Esophagus squamous epithelium (tissue), 5 donors: ENCODE measurements at places on chromosomes 3 and 15.

GRCh38 chr3:129958755-129959154 is 15.8 kb upstream of the TRH start:
- no peaks in the 10 kb centered on the region for H3K4me1 ChIP-seq
- H3K4me3 ChIP-seq, result no peak overlapping the region
- no peaks in the 10 kb centered on the region for H3K27me3 ChIP-seq
- no peak for DNase-seq

- H3K36me3 ChIP-seq, result no peaks in the 10 kb centered on the region
- no peak for DNase-seq
- H3K27ac ChIP-seq, result peak overlapping the region; percentile 98
- H3K4me3 ChIP-seq, result peak overlapping the region; percentile 90
These were observed 888 bp downstream of the TMOD3 start for GRCh38 chr15:51830276-51830806.

GRCh38 chr3:115187149-115187757 is 40.2 kb upstream of the ZBTB20 start:
- no peak for DNase-seq
- no peak overlapping the region for H3K27ac ChIP-seq
- H3K4me3 ChIP-seq, result no peak overlapping the region
- H3K27me3 ChIP-seq, result no peaks in the 10 kb centered on the region

DNA sequence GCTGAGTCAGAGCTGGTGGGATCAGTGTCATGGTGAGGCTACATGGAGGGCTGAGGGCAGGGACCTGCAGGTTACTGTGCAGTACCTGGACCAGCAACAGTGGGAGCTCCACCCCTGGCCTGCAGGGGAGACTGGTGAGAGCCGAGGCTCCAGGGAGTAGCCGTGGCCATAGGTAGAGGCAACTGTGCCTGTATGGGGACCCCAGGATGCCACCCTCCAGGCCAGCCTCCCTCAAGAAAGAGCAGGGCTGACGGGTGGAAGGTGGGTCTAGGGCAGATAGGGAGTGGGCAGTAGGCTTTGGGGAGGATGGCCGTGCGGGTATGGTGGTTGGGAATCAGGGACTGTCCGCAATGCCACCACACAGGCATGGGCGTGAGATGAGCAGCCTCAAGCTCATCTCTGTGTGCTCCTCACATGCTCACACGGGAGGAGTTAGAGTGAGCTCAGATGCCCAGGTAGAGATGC is 35.5 kb downstream of the FBLN2 start:
- DNase-seq, result no peak
- no peaks in the 10 kb centered on the region for H3K27me3 ChIP-seq
- no peaks in the 10 kb centered on the region for H3K36me3 ChIP-seq

DNA sequence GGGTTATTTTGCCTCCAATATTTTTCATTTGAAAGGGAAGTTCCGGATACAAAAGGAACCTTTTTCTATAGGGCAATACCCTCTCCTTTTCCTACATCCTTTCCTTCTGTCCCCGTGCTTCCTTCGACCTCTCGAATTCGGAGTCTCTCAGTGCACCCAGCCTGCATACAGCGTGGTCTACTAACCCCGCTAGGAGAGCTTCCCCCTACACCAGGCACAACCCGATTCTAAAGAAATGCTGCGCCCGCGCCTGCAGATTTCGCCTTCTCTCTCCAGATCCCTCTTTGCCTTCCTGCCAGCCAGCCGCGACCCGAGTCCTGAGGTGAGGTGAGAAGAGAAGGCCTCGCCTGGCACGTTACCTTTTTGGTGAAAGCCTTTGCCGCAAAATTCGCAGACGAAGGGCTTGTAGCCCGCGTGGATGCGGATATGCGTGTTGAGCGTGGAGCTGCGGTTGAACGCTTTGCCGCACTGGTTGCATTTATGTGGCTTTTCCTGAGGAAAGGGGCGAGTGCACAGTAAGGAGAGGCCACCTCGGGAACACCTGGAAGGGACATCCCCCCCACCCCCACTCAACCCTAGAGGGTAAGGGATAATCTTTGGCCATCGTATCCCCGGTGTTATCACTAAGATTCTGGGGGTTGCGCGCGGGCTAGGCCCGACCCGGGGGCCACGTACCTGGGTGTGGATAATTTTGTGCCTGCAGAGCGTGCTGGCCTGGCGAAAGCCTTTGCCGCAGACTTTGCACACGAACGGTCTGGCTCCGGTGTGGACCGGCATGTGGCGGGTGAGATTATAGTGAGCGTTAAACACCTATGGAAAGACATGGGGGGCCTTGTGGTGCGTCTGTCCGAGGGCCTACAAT is 2.3 kb downstream of the FEZF2 start:
- H3K27ac ChIP-seq, result no peak overlapping the region
- peaks cover 77% of the 10 kb centered on the region for H3K27me3 ChIP-seq
- H3K36me3 ChIP-seq, result no peaks in the 10 kb centered on the region
- no peak overlapping the region for H3K4me3 ChIP-seq
- peaks cover 5% of the 10 kb centered on the region for H3K4me1 ChIP-seq

- DNase-seq, result no peak
- no peak overlapping the region for H3K27ac ChIP-seq
- H3K4me1 ChIP-seq, result peaks cover 5% of the 10 kb centered on the region
- H3K27me3 ChIP-seq, result no peaks in the 10 kb centered on the region
- H3K36me3 ChIP-seq, result no peaks in the 10 kb centered on the region
These were observed 18.7 kb downstream of the DNAJC13 start for GRCh38 chr3:132435911-132436425.

DNA sequence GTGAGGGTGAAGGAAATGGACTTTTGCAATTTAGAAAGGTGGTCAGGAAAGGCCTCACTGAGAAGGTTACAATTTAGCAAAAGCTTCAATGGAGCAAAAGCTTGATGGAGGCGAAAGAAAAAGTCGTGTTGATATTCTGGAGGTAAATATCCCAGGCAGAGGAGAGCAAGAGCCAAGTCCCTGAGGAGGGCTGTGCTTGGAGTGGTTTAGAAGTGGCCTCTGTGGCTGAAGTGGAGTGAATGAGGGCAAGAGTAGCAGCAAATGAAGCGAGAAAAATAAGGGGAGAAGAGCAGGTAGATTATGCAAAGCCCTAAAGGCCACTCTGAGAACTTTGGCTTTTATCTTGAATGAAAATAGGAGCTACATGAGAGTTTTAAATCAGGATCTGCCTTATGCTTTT is 54.1 kb downstream of the GUCA1C start:
- H3K4me1 ChIP-seq, result no peaks in the 10 kb centered on the region
- H3K27me3 ChIP-seq, result no peaks in the 10 kb centered on the region
- no peak overlapping the region for H3K4me3 ChIP-seq
- no peaks in the 10 kb centered on the region for H3K36me3 ChIP-seq

GRCh38 chr3:45906681-45907407 is 20.5 kb downstream of the CCR9 start:
- H3K4me1 ChIP-seq, result peaks cover 4% of the 10 kb centered on the region
- H3K27me3 ChIP-seq, result no peaks in the 10 kb centered on the region
- DNase-seq, result no peak
- no peak overlapping the region for H3K4me3 ChIP-seq
- H3K36me3 ChIP-seq, result no peaks in the 10 kb centered on the region

GRCh38 chr15:26864664-26865191 is 2.1 kb upstream of the GABRA5 start:
- no peaks in the 10 kb centered on the region for H3K36me3 ChIP-seq
- no peak for DNase-seq
- H3K4me3 ChIP-seq, result no peak overlapping the region
- H3K27ac ChIP-seq, result no peak overlapping the region

DNA sequence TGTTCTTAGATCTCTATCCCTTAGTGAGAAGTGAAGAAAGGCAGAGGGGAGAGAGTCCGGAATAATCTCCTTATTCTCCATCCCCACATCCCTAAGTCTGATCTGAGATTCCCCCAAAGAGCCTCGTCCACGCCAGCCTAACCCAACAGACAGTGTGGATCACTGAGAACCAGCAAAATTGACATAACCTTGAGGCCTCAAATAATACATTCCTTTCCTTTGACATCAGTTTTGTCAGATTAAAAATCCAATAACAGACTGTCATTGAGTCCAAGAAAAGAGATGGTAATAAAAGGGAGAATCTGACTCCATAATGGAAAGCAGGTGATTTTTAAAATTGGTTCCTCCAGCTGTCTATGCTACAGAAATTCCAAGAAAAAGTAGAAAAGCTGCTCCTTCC is 7.7 kb upstream of the SIAH2 start:
- H3K4me3 ChIP-seq, result no peak overlapping the region
- no peaks in the 10 kb centered on the region for H3K4me1 ChIP-seq
- no peak for DNase-seq
- no peaks in the 10 kb centered on the region for H3K36me3 ChIP-seq

GRCh38 chr15:74405823-74406222 is 27.9 kb downstream of the SEMA7A start:
- H3K27ac ChIP-seq, result no peak overlapping the region
- no peak for DNase-seq
- peaks cover 31% of the 10 kb centered on the region for H3K4me1 ChIP-seq
- no peak overlapping the region for H3K4me3 ChIP-seq
- H3K36me3 ChIP-seq, result no peaks in the 10 kb centered on the region

DNA sequence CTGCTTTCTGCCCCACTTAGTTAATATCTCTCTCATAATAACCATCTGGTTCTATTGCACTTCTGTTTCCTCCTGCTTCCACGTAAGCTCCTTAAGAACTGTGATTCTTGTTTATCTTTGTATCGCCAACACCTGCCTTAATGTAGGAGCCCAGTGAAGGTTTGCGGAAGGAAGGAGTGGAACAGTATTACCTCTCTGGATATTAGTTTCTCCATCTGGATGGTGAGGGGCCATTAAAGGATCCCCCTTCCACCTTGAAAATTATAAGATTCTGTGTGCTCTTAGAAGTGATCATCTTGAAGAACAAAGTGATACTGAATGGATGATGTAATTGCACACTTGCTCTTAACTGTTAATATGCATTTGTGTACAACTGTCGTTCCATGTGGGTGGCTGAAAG is 2.2 kb downstream of the CHRNA5 start:
- H3K27me3 ChIP-seq, result no peaks in the 10 kb centered on the region
- H3K36me3 ChIP-seq, result no peaks in the 10 kb centered on the region
- peaks cover 5% of the 10 kb centered on the region for H3K4me1 ChIP-seq
- H3K27ac ChIP-seq, result no peak overlapping the region
- H3K4me3 ChIP-seq, result no peak overlapping the region

- no peak overlapping the region for H3K4me3 ChIP-seq
- H3K27ac ChIP-seq, result no peak overlapping the region
- H3K4me1 ChIP-seq, result no peaks in the 10 kb centered on the region
- DNase-seq, result no peak
- H3K27me3 ChIP-seq, result no peaks in the 10 kb centered on the region
- H3K36me3 ChIP-seq, result no peaks in the 10 kb centered on the region
These were observed 7.3 kb downstream of the KIF23 start for GRCh38 chr15:69421498-69421897.

DNA sequence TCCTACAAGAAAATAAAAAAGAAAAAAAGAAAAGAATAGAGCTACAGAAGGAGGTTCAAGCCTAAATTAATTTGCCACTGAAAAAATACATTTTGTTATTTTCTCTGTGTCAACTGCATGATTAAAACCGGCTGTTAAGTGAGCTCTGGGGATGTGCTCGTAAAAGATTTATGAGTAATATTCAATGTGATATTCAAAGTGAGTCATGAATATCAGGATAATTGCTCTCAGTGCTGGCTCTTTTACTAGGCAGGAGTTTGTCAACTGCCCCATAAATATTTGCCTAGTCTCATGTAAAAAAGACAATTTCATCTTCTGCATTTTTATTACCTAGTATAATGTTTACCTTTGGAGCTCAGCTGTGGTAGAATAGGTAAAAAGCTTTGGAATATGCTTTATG is 78.9 kb downstream of the CDIN1 start:
- H3K27ac ChIP-seq, result no peak overlapping the region
- no peak overlapping the region for H3K4me3 ChIP-seq
- H3K4me1 ChIP-seq, result peaks cover 11% of the 10 kb centered on the region
- peaks cover 22% of the 10 kb centered on the region for H3K36me3 ChIP-seq

DNA sequence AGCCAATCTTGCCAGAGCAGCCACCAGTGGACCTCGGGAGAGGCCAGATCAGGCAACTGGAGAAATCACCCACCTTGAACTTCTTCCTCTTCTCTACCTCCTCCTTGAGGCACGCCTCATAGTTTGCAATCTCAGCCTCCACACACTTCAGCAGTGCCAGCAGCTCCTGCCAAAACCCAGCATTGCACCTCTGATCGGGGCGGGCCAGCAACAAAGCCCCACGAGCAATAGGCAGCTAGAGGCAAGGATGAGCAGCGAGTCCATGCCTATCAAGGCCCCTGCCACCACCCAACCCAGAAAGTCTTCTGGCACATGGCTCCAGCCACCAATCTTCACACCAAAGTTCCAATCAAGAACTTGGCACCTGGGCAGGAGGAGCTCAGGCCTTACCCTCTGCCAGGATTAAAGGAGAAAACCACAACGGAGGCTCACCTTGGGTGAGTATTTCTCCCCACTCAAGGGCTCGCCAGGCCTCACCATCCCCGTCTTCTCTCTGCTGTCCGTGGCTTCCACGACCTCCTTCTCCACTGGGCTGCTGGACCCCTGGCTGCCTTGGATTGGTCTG is 42.1 kb downstream of the SEMA3G start:
- DNase-seq, result no peak
- H3K4me1 ChIP-seq, result peaks cover 32% of the 10 kb centered on the region
- H3K4me3 ChIP-seq, result no peak overlapping the region
- no peaks in the 10 kb centered on the region for H3K27me3 ChIP-seq
- H3K27ac ChIP-seq, result peak overlapping the region; percentile 34

GRCh38 chr3:195113536-195114425 is 157.2 kb downstream of the XXYLT1 start:
- H3K4me3 ChIP-seq, result no peak overlapping the region
- no peak for DNase-seq
- no peaks in the 10 kb centered on the region for H3K27me3 ChIP-seq
- no peak overlapping the region for H3K27ac ChIP-seq
- H3K36me3 ChIP-seq, result no peaks in the 10 kb centered on the region

GRCh38 chr3:151912028-151912427 is 38.6 kb downstream of the SUCNR1 start:
- no peaks in the 10 kb centered on the region for H3K27me3 ChIP-seq
- H3K36me3 ChIP-seq, result no peaks in the 10 kb centered on the region
- no peaks in the 10 kb centered on the region for H3K4me1 ChIP-seq
- H3K27ac ChIP-seq, result no peak overlapping the region
- DNase-seq, result no peak
- no peak overlapping the region for H3K4me3 ChIP-seq
